SK-N-SH treated with all-trans-retinoic acid at 6 μM for 48 hours (cell line): ENCODE measurements at places on chromosomes 7 and 10.
A peak's percentile ranks its signal among the peaks of the same experiment; 100 is the strongest.

- no peak for ATAC-seq
Measured at GRCh38 chr7:91749418-91749817, 131.1 kb downstream of the MTERF1 start.

DNA sequence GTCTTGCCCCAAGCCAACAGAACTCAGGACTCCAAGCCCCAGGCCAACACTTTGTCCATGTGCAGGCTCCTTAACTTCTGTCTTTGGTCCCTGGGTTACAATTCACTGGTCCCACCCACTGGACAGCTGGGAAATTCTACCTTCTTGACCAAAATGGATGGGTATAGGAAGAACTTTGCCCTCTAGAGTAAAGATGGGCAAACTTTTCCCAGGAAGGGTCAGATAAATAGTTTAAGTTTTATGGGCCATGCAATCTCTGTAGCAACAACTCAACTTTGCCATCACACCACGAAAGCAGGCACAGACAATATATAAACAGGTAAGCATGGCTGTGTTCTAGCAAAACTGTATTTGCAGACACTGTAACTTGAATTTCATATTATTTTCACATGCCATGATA lies 147.1 kb downstream of the PLXNA4 start:
- no peak for ATAC-seq

- no peak for ATAC-seq
Measured at GRCh38 chr7:128915271-128915819, 4.8 kb upstream of the KCP start.

- ATAC-seq, result no peak
Measured at GRCh38 chr10:62638062-62638477, 166.4 kb upstream of the ADO start.

- peak; percentile 88 for ATAC-seq
Measured at GRCh38 chr10:99612167-99612831, 7.9 kb downstream of the SLC25A28 start.

DNA sequence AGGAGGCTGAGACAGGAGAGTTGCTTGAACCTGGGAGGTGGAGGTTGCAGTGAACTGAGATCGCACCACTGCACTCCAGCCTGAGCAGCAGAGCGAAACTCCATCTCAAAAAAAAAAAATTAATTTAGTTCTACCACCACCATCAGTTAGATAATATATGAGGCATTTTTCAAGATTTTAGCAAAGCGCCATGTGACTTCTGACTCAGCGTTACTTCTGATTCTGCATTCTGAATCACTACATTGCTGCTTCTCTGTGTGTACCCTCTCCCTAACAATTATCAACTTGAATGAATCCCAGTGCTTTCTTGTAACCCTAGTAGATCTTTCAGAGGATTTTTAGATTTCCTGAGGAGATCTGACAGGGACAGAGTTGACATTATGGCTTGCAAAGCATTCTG lies 176.8 kb upstream of the SORCS1 start:
- ATAC-seq, result no peak

GRCh38 chr10:31149835-31150512 lies 118.3 kb upstream of the ZNF438 start:
- no peak for ATAC-seq

- ATAC-seq, result peak; percentile 91
Measured at GRCh38 chr7:100745184-100745583, 11.8 kb downstream of the ZAN start.

DNA sequence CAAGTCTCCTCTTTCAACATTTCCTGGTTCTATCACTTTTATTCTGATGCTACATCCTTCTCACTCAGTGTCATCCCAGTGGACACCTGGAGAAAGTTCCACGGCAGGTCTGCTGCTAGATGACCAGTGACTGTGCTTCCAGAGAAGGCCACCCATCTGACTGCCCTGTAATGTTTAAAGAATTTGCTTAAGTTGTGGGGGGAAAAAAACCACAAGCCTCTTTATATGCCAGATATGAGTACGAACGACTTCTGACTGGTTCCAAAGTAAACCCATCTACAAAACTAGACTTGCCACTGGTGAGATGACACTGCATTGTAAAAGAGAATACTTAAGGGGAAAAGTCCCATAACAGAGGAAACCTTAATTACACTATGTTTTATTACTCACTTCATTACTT lies 69.6 kb upstream of the VWC2 start:
- ATAC-seq, result no peak

DNA sequence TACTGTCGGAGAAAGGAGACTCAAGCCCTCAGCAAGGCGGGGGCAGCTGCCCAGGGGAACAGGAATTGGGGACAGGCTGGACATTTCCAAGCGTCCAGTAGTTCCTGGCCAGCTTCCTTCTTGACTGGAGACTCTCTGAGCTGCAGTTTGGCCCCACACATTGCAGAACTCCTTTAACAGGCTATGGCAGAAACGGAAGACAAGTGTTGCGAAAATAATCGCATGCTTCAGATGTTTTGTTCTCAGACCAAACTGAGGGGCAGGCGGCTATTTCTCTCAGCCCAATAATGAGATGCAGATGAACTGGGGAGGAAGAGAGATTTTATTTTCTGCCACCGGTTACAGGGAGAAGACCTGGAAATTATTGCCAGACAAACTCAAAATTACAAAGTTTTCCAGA lies 88.0 kb upstream of the PFKP start:
- no peak for ATAC-seq

DNA sequence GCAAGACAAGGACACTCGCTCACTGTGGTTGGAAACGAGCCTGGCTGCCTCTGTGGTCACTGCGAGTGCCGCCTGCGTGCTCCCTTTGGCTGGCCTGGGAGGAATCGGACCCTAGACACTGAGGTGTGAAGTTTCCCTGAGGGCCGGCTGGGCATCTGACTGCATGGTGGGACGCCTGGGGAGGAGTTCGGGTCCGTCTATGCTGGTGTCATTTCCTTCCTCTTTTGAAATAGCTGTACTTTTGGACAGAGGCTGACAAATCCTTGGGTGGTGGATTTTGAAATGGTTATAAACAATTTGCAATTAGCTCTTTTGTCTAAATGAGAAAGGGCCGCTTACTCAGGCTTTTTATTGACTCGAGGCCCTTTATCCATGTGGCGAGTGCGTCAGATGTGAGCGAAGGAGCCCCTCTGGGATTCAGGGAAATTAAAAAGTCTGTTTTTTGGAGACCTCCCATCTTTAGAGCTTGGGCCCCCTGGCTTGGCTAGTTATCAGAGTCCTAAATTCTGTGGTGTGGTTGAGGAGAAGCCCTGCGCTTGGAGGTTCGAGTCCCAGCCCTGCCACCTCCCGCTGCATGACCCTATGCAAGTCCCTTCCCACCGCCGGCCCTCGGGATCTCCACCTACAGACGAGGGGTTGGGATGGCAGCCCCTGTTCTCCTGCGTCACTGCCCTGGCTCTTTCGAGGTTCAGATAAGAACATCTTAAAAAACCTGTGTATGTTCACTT lies 147.1 kb downstream of the RGS10 start:
- no peak for ATAC-seq

GRCh38 chr7:141702047-141702567 lies at the start of gene DENND11:
DENND11 (minus strand) TSS chr7:141702166; CDS start chr7:141702153, 13 bp downstream.
- ATAC-seq, result peak; percentile 71

DNA sequence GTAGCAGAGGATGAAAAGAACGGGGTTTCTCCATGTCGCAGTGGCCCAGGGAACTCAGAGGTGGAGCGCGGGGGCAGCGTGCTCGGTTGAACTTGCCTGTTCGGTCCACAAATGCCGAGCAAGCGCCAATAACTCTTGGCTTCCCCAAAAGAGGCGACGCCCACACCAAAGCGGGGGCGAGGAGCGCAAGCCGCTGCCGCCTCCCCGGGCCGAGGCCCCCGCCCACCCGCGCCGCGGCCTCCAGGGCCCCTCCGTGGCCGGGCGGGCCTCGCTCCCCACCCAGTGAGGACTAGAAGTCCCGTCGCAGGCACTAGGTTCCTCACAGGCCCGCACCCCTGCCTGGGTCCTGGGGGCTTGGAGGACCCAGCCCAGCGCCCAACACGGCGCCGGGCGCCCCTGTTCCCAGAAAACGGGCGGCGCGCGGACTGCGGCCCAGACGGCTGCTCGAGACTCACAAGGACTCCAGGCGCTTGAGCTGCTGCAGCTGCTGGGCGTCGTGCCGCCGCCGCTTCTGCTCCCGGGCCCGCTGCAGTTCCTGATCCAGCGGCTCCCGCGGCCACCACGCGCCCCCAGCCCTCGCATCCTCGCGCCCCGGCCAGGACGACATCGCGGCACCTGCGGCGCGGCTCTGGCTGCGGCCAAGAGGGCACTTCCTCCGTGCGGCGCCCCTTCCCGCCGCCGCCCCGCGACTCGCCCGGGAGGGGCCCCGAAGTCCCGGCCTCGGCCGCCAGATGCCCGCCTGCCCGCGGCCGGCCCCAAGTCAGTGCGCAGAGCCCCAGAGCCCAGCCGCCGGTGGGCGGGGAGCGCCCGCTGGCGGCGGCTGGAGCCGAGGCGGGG lies 14.6 kb upstream of the FKBP9 start:
- peak; percentile 94 for ATAC-seq

GRCh38 chr7:106752367-106752766 lies 91.4 kb upstream of the CCDC71L start:
- ATAC-seq, result no peak

DNA sequence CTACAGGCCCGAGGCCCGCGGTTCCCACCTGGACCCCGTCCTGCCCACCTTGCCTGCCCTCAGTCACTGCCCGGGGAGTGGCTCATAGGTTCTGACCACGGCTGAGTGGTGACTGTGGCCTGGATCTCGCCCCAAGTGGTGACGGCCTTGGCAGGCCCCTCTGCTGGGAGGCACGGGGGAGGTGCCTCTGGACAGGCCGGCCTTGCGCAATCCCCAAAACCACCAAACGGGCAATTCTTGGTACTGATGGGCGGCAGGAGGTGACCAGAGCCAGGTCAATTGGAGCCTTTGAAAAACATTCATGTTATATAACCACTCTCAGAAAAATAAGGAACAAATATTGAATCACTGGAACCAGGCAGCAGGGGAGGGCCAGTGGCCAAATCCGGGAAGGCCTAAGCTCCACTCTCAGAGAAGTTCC lies 83.4 kb downstream of the PRKAG2 start:
- ATAC-seq, result no peak

GRCh38 chr10:59362959-59363381 lies 621 bp upstream of the FAM13C start:
- peak; percentile 72 for ATAC-seq

GRCh38 chr7:36615852-36616540 lies 108.3 kb downstream of the AOAH start:
- no peak for ATAC-seq

DNA sequence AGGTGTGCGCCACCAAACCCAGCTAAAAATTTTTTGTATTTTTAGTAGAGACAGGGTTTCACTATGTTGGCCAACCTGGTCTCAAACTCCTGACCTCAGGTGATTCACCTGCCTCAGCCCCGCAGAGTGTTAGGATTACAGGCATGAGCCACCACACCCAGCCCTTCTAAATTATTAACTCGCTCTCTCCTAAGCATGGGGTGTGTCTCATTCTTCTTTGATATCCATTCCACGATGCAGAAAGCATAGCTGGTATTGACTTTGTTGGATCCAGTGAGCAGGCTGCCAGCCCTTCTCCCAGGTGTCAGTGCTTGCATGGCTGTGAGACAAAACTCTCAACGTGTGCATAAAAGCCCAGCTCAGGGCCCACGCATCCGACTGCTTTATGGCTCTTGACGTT lies 254.1 kb upstream of the PFKP start:
- ATAC-seq, result no peak

GRCh38 chr7:30185496-30185895 lies 50.7 kb downstream of the MTURN start:
- ATAC-seq, result no peak

- ATAC-seq, result peak; percentile 57; the same call in 2 of the 3 replicates
Measured at GRCh38 chr10:50614444-50615137, 9.2 kb downstream of the SGMS1 start.

DNA sequence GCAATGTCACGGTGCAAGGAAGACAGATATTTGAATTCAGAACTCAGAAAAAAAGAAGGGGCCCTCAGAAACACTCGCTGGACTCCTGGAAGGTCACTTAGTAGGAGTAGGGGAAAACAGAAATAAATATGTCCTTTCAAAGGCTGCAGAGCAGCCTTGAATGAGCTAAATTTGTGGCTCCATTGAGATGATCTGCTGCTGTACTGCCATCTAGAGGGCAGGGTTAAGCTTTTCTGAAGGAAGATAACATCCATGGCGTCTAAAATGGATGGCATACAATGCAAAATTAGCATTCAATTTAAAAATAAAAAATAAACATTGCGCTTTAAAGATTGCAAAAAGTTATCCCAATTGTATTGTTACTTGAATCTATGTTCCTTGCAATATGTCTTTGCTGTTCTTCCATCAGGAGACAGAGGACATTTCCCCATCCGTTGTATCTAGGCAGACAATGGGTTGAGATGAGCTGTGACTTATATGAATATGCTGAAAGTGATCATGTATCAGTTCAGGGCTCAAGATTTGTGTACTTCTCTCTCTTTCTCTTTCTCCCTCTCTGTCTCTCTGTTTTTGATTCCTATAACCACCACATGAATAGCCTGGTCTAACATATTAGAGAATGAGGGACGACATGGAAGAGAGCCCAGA lies 642.2 kb downstream of the SH2D4B start:
- no peak for ATAC-seq

DNA sequence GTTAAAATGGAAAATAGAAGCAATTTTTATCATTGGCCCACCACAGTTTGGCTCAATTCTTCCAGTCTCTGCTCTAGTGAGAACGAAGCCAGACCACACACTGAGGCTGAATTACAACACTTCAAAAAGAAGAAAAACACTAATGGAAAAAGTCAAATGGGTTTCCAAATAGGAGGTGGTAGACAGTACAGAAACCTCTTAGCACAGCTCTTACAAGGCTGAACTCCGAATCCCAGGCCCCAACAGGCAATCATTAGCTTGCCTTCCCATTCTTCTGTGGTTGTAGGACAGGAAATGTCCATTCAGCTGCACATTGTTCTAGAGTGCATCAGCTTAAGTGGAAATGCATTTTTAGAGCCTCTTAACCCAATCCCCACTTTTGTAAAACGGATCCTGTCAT lies 115.1 kb upstream of the MEOX2 start:
- no peak for ATAC-seq

DNA sequence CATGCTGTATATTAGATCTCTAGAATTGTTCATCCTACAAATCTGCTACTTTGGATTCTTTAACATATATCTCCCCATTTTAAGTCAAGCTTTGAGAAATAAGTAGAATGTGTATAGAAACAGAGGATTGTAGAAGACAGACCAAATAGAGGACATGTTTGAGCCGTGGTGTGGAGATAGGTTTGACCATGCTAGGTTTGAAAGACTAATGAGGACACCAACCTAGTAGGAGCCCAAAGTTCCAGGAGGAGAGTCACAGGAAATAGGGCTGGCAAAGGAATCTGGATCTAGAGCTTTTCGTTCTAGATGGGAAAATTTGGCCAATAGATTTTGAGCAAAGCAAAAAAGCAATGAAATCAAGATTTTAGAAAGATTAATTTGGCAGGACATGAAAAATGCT lies 60.5 kb upstream of the TBX20 start:
- no peak for ATAC-seq

DNA sequence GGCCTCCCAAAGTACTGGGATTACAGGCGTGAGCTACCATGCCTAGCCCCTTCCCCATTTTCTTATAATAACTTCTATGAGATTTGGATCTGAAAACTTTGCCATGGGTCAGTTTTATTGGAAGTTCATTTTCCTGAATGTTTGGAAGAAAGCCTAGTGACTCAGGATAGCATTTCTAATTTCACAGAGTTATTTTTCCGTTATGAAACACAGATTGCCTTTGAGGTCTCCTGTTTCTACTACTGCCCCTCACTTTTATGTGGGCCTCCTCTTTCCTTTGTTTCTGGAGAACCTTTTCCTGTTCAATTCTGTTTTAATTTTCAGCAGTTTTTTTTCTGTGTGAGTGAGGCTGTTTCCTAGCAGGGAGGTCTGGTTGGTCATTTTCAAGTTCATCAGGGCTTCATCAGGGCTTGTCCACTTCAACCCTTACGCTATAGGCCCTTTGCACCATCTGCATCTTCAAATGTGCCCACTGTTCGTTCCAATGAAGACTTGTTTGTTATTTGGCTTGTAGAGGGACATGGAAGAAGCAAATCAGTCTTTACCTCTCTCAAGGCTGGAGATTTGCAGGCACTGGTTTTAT lies 58.7 kb downstream of the BMPR1A start:
- ATAC-seq, result peak; percentile 85
